ENCODE measurements at places on chromosomes 7 and 10.
A peak's percentile ranks its signal among the peaks of the same experiment; 100 is the strongest.

DNA sequence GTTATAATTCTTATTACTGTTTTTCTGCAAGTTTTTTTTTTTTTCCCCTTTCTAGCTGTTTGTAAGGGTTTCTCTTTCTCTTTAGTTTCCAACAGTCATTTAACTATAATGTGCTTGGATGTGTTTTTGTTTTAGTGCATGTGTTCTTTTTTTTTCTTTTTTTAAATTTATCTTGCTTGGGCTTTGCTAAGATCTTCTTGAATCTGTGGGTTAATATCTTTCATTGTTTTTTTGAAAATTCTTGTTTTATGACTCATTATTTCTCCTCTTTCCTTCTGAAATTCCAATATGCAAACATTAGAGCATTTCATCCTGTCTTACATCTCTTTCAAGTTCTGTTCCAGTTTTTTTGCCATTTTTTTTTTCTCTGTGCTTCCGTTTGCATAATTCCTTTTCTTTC lies 5.7 kb upstream of the HK1 start:
- no peak for DNase-seq

- peak; percentile 78 for DNase-seq
These were observed at the start of gene VWDE for GRCh38 chr7:12403287-12404181. Gene VWDE (minus strand): TSS chr7:12403865. CDS start chr7:12403716, 149 bp downstream.

- DNase-seq, result peak; percentile 87
These were observed 23.6 kb downstream of the DAGLB start for GRCh38 chr7:6423942-6424701.

DNA sequence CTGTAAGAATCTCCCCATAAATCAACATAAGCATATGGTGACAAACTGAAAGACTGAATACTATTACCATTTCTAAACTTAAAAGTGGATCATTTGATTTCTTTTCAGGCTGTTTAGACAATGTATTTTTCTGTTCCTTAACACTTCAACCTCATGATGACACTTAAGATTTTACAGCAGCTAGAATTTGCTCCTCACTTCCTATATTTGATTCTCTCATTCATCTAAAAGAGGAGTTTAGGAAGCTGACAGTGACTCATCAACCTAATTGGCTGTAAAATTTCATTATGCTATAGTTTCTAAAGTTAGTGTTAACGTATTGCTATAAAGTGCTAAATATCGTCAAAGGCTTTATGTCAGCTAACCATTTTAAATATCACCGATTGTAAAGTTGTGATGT lies 478.7 kb downstream of the GRM8 start:
- DNase-seq, result no peak

DNA sequence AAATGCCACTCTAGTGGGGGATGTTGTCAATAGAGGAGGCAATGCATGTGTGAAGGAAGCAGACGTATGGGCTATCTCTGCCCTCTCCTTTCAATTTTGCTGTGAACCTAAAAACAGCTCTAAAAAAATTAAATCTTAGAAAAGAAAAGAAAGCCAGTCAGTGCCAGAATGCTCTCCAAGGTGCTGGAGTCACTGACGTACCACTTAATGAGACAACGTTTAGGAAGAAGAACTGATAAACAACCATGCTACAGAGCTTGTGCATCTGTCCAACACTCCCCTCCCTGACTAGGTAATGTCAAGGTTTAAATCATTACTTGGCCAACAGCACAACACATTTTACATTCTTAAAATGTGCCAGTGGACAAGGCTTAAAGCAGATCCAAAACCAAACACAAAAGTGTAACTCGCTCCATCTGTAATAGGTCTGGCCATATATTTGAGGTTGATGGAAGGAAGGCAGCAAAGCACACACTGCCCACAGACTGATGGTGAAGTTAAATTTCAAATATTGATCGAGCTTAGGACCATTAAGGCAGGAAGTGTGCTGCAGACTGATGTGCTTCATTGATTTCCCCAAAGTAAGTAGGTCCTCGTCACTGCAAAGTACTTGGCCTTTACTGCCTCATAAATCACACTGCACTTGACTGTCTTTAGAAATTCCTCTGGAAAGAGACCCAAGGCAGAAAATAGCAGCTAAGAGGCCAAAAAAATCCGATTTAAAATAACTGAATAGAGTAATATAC lies 15.5 kb downstream of the ARMH3 start:
- DNase-seq, result no peak

- DNase-seq, result no peak
These were observed 50.2 kb upstream of the AKR1E2 start for GRCh38 chr10:4775808-4776207.

DNA sequence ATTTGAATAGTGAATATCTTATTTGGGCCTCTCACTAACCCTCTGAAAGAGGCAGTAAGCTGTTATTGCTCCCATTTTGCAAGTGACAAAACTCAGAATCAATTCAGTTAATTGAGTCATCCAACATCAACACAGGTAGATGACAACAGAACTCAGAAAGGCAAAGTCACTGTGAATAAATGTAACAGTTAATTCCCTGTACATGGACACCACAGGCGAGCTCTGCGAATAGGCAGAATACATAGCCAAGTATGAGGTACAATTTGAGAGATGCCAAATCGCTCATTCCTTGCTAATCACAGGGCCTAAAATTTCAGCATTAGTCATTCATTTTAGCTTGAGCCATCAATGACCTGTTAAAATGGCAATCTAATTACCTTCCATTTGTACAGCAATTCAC lies 52.6 kb upstream of the HECTD2 start:
- no peak for DNase-seq

DNA sequence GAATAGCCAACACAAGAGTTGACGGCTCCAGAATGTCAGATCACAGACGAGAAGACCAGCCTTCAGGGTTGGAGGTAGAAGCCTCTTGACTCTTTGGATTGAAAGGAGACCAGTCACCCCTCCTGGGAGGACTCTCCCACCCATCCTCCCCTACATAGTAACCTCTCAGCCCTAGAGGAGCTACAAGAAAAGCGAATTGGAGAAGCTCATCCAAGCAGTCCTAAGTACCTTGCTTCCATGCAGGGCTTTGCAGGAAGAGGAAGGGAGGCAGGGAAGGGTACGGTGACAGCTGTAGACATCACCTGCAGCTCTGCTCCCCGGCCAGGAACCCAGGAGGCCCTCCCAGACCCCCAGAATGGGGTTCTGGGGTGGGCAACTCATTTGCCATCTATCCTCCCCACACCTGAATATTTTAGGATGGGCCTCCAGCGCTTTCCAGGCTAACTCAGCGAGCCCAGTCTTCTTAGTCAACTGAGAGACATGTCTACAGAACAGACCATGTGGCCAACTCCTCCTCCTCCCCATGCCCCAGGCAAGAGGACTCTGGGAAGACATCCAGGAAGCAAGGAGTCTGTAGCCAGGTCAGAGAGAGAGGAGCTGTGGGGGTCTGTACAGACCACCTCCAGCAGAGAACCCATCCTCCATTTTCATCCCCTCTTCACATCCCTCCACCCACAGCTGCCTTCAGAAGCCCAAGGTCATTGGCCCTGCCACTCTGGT lies 55.6 kb upstream of the LBX1 start:
- no peak for DNase-seq

DNA sequence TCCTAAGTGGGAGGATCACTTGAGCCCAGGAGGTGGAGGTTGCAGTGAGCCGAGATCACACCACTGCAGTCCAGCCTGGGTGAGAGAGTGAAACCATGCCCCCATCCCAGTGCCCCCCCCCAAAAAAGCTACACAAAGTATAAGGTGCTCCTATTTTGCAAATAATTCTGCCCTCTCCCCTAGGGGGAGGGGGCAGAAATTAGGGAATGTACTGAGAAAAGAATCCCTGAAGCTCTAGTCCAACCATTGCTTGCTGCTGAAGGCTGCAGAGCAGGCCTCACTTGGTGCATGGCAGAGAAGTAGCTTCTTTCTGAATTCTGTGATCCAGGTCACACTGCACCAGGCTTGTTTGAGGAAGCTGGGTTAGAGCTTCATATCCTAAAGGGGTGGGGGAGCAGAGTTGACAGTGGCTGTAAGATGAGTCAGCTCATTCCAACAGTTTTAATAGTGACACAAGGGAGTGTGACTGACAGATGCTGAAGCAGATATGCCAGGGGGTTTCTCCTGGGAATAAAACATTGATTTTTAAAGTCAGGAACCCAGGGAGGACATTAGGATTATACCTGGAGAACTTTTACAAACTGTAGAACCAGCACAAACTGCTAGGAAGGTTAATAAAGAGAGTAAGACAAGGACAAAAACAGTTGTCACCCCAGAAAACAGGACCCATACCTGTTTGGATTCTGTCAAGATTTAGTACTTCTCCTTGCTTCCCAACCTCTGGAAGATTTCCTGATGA lies 32.8 kb upstream of the STRIP2 start:
- no peak for DNase-seq

DNA sequence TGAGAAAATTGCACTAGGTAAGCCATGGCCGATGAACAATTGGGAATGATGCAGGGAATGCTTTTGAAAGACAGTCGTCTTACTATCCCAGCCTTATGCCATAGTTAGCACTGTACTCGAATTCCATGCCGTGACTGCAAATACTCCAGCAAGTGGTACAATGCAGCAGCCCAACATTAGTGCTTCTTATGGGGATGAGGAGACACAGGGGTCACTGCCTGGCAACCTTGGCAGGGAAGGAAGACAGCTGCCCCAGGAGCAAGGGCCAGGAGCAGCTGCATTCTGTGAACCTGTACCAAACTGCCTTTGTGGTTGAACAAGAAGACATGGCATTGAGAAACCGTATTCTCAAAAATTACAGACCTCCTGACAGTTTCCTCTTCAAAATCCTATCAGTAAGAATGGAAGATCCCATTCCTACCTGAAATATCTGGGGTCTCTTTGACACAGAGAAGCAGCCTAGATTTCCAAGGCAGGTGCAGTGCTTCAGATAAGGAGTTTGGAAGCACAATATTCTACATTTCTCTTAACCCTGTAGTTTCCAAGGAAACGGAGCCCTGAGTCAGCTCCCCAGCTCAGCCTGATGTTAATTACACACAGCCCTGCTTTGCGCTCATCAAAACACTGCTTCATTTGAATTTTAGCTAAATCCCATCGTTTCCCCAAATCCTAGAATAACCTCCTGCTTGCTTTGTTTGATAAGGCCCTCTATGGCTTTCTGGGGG lies 49.0 kb upstream of the FRMD4A start:
- DNase-seq, result no peak

Data from spleen (tissue), 13 donors.